GM13976 (cell line): ENCODE measurements at places on chromosomes 16 and 17.

- no peak for DNase-seq
These were observed 10.1 kb downstream of the GFOD2 start for GRCh38 chr16:67709050-67709449.

DNA sequence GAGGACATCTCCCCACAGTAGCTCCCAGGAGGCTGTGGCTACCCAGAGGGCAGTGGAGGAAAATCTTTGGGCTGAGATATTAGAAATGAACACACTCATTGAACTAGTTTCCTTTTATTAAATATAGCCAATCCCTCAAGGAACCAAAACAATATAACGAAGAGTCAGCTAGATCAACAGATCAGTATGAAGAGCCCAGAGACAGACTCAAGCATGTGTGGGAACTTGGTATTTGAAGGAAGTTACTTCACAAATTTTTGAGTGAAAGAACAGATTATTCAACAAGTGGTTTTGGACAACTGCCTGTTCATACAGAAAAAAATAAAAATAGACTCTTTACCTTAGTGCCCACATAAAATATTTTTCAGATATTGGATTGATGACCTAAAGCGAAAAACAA lies 183.6 kb upstream of the PMFBP1 start:
- no peak for DNase-seq

GRCh38 chr17:58378733-58379510 lies 26.9 kb upstream of the SUPT4H1 start:
- no peak for DNase-seq

DNA sequence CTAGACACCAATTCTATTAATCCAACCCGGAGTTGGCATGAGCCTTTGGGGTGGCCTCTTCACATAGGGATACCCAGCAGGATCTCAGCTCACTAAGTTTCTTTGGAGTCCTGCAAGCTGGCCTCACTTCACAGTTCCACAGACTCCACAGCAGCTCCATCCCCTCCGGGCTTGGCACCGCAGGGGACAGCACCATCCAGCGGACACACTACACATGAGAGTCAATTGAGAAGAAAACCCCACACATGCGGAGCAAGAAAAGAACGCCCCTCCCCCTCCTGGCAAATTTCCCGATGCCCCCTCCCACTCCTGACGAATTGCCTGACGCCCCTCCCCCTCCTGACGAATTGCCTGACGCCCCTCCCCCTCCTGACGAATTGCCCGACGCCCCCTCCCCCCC lies 31.1 kb downstream of the KLHDC4 start:
- no peak for DNase-seq

- peak; percentile 54 for DNase-seq
These were observed 82.3 kb downstream of the ARHGAP23 start for GRCh38 chr17:38510421-38511149.
